ENCODE measurements at places on chromosomes 1 and 21. TPM values are rescaled to one million over a fixed set of nuclear protein-coding genes. Genes with fewer than 3 reads are reported as not detected.

DNA sequence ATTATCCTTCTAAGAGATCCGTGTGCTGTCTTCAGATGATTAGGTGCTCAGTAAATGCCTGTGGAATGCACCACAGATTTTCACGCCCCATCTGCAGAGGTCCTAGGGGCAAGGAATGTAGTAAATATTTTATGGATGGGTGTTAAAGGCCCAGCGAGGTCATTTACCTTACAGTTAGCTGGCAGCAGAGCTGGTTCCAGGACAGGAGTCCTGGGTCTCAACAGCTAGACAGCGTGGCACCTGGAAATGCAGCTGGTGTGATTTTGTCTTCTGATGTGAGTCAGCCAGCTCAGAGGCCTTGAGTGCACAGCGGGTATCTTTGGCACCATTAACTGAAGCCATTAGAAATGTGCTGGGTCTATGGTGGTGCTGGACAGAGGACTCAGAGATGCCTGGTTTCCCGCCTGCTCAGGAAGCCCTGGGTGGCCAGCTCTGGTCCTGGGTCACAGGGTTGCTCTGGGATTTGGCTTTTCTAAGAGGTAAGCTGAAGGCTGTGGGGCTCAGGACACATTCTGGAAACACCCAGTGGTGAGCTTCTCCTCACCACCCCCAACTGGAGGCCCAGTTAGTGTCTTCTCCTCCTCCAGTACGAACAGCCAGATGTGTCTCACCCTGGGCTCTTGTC, 65.5 kb downstream of the DDX20 start:
- H3K27me3 ChIP-seq, result no peaks in the 10 kb centered on the region
- no peak for DNase-seq
- no peak overlapping the region for H3K27ac ChIP-seq
- H3K36me3 ChIP-seq, result no peaks in the 10 kb centered on the region
- H3K4me3 ChIP-seq, result no peak overlapping the region

DNA sequence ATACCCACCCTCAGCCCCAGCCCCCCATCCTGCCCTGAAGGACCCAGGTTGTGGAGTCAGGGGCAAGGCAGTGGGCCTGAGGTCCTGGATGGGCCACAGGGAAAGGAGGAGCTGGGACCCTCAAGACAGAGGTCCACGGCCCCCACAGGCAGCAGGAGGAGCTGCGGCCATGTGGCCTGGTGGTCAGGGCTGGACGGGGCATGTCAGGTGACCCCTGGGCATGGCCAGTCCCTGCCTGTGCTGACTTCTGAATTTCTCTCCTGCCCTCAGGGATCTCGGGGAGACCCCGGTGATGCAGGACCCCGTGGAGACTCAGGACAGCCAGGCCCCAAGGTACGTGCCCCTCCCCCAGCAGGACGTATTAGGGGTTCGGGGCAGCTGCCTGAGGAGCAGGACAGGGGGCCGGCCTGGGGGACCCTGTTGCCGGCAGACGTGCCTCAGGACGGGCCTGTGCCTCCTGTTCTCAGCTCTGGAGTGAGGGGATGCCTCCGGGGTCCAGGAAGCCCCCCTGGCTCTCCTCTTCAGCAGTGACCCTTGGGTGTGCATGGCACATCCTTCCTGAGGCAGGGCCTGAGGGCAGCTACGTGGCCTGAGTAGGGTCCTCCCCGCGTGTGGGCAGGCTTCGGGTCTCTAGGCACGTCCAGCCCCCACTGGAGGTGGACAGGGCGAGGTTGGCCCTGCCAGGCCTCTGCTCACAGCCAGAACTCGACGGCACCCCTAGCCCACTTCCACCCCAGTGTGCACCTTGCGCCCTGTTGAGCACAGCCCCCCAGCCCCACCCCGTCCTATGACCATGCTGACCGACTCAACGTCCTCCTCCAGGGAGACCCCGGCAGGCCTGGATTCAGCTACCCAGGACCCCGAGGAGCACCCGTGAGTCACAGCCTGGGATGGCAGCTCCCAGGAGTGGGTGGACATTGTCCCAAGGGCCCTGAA, 23.6 kb downstream of the COL6A2 start:
- peaks cover 7% of the 10 kb centered on the region for H3K4me1 ChIP-seq
- no peak for DNase-seq
- peaks cover 82% of the 10 kb centered on the region for H3K36me3 ChIP-seq
- H3K27ac ChIP-seq, result peak overlapping the region; percentile 14

DNA sequence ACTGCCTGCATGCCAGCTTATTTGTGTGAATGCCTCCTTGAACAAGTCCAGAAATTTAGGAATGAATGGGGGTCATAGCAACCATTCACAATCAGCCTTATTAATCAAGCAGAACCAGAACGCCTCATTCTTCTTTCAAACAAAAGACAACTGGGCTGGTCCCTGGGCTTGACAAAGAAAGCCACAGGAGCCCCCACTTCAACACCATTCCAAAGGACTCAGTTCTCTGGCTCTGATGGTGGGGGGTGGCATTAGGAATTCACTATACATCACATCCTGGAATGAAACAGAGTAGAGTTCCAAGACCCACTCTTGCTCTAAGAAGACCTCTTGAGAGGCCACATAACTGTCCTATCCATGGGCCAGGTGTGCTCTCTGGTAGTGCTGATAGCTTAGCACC, 186.6 kb upstream of the ST6GALNAC5 start:
- no peaks in the 10 kb centered on the region for H3K36me3 ChIP-seq
- no peaks in the 10 kb centered on the region for H3K27me3 ChIP-seq
- H3K4me3 ChIP-seq, result no peak overlapping the region
- H3K27ac ChIP-seq, result no peak overlapping the region
- DNase-seq, result peak; percentile 60

INKA2 gene
- 6.1 TPM for total RNA-seq

DNA sequence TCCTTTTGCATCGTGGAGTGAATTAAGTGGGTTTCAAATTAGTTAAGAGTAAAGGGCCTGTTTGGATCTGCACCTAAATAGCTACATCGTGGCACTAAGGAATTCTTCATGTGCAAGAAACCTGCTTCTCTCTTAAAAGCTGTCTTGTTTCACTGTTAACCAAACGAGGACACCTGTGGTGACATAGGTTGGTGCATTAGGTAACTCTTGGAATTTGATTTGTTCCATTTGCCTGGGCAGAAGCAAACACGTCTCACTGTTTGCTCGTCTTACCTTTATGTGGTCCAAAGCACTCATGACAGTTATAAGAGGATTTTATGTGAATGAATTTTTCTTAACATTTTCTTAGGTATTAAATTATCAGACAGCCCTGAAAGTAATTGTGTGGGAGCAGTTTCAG, 60.9 kb downstream of the PRDM2 start:
- no peak overlapping the region for H3K4me3 ChIP-seq
- no peak overlapping the region for H3K27ac ChIP-seq
- peaks cover 98% of the 10 kb centered on the region for H3K4me1 ChIP-seq
- no peak for DNase-seq
- no peaks in the 10 kb centered on the region for H3K36me3 ChIP-seq

- no peaks in the 10 kb centered on the region for H3K27me3 ChIP-seq
- no peak overlapping the region for H3K4me3 ChIP-seq
- H3K36me3 ChIP-seq, result no peaks in the 10 kb centered on the region
- no peak overlapping the region for H3K27ac ChIP-seq
- no peak for DNase-seq
- no peaks in the 10 kb centered on the region for H3K4me1 ChIP-seq
These were observed 188.3 kb upstream of the GREM2 start for GRCh38 chr1:240800291-240800690.

GRCh38 chr1:56050911-56051310, 528.5 kb downstream of the PLPP3 start:
- no peak overlapping the region for H3K27ac ChIP-seq
- no peaks in the 10 kb centered on the region for H3K36me3 ChIP-seq
- H3K4me1 ChIP-seq, result no peaks in the 10 kb centered on the region
- H3K4me3 ChIP-seq, result no peak overlapping the region
- no peak for DNase-seq
- no peaks in the 10 kb centered on the region for H3K27me3 ChIP-seq

GRCh38 chr1:118100686-118101514, 84.1 kb downstream of the SPAG17 start:
- no peaks in the 10 kb centered on the region for H3K4me1 ChIP-seq
- H3K27me3 ChIP-seq, result no peaks in the 10 kb centered on the region
- no peaks in the 10 kb centered on the region for H3K36me3 ChIP-seq
- DNase-seq, result no peak

GRCh38 chr1:28266920-28267322, 7.6 kb downstream of the SESN2 start:
- H3K4me3 ChIP-seq, result no peak overlapping the region
- no peak overlapping the region for H3K27ac ChIP-seq
- no peaks in the 10 kb centered on the region for H3K27me3 ChIP-seq
- peaks cover 5% of the 10 kb centered on the region for H3K4me1 ChIP-seq

CRYBG2 gene
- 67.0 TPM for total RNA-seq

GRCh38 chr1:234994436-234995295, 134.0 kb downstream of the TOMM20 start:
- DNase-seq, result no peak
- peaks cover 36% of the 10 kb centered on the region for H3K4me1 ChIP-seq
- H3K4me3 ChIP-seq, result no peak overlapping the region
- H3K27me3 ChIP-seq, result no peaks in the 10 kb centered on the region
- H3K27ac ChIP-seq, result no peak overlapping the region

DNA sequence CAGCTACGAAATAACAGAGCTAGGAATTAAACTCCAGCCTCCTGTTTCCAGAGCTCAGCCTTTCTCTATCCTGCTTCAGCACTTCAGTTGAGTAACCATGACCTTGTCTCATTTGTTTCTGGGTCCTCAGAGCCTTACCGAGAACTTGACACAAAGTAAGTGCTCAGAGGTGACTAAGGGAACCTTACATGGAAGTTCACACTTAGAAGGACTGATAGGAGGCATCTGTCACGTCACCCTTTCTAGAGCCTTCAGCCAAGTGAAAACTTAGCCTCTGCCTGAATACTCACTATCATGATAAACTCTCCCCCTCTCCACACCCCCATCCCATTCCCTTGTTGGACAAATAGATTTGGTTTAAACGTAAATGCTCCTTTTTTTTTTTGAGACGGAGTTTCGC, 9.8 kb upstream of the LUZP1 start:
- H3K36me3 ChIP-seq, result no peaks in the 10 kb centered on the region
- H3K27ac ChIP-seq, result peak overlapping the region; percentile 85
- H3K4me1 ChIP-seq, result peaks cover 23% of the 10 kb centered on the region
- no peak for DNase-seq
- H3K4me3 ChIP-seq, result peak overlapping the region; percentile 58
- no peaks in the 10 kb centered on the region for H3K27me3 ChIP-seq

DNA sequence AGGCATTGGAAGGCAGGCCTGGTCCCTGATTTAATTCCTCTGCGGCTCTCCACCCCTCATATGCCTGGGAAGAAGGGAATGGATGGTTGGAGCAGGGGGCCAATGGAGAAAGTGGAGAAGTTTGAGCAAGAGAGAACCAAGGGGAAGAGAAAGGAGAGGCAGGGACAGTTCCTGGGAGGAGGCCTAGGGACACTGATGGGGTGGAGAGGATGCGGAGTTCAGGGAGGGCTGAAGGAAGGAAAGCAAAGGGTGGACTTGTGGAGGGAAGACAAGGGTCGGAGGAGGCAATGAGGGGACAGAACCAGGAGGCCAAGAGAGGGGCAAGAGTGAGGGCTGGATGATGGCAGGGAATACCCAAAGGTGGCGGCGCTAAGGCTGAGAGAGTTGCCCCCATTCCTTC, 7.1 kb downstream of the ZBTB7B start:
- H3K27me3 ChIP-seq, result no peaks in the 10 kb centered on the region
- peaks cover 6% of the 10 kb centered on the region for H3K36me3 ChIP-seq
- peaks cover 90% of the 10 kb centered on the region for H3K4me1 ChIP-seq
- no peak for DNase-seq
- peak overlapping the region; percentile 99 for H3K27ac ChIP-seq
- peak overlapping the region; percentile 29 for H3K4me3 ChIP-seq

GRCh38 chr1:70284366-70284765, 63.2 kb downstream of the SRSF11 start:
- H3K36me3 ChIP-seq, result no peaks in the 10 kb centered on the region
- H3K4me1 ChIP-seq, result peaks cover 7% of the 10 kb centered on the region
- H3K4me3 ChIP-seq, result no peak overlapping the region
- H3K27ac ChIP-seq, result no peak overlapping the region

- no peak for DNase-seq
- H3K27ac ChIP-seq, result no peak overlapping the region
- H3K4me3 ChIP-seq, result no peak overlapping the region
- H3K27me3 ChIP-seq, result no peaks in the 10 kb centered on the region
- no peaks in the 10 kb centered on the region for H3K36me3 ChIP-seq
These were observed 135.0 kb upstream of the COL6A1 start for GRCh38 chr21:45846373-45847160.

DNA sequence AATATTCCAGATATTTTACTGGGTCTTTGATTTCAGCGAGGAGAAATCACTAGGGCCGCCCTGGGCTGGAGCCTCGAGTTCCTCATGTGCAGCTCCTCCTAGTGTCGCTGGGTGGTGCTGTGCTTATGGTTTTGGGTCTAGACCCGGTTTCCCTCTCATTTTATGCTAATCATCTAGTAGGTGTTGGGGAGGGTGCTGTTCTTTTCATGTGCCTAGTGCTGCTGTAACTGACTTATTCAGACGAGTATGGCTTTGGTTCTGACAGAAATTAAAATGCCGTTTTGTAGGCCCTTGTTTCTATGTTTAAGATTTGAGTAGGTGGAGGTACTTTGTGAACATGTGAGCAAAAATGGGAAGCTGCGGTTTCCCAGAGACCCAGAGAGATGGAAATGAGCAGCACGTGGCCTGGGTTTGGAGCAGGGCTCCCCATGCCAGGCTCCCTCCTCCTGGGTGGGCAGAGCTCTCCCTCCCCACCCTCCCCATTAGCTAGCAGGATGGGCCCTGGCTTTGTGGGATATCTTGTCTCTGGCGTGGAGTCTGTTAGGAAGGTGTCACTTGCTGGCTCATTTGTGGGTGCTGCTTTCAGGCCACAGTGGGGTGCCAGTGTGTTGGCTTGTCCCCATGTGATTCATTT, 74.0 kb upstream of the GPR88 start:
- no peak overlapping the region for H3K27ac ChIP-seq
- DNase-seq, result no peak
- no peak overlapping the region for H3K4me3 ChIP-seq

- H3K27me3 ChIP-seq, result no peaks in the 10 kb centered on the region
- H3K4me1 ChIP-seq, result no peaks in the 10 kb centered on the region
- no peaks in the 10 kb centered on the region for H3K36me3 ChIP-seq
- H3K4me3 ChIP-seq, result no peak overlapping the region
- DNase-seq, result no peak
- no peak overlapping the region for H3K27ac ChIP-seq
These were observed 91.7 kb upstream of the HIVEP3 start for GRCh38 chr1:42010381-42010780.

- no peak overlapping the region for H3K27ac ChIP-seq
- H3K27me3 ChIP-seq, result no peaks in the 10 kb centered on the region
- DNase-seq, result no peak
- H3K4me1 ChIP-seq, result peaks cover 19% of the 10 kb centered on the region
- no peak overlapping the region for H3K4me3 ChIP-seq
These were observed 3.0 kb upstream of the CD34 start for GRCh38 chr1:207913951-207914350.

- H3K4me1 ChIP-seq, result peaks cover 17% of the 10 kb centered on the region
- no peak for DNase-seq
- no peaks in the 10 kb centered on the region for H3K27me3 ChIP-seq
- H3K4me3 ChIP-seq, result no peak overlapping the region
- no peaks in the 10 kb centered on the region for H3K36me3 ChIP-seq
- H3K27ac ChIP-seq, result no peak overlapping the region
These were observed 6.5 kb downstream of the KCNN3 start for GRCh38 chr1:154863315-154864174.

APP gene
- 315 TPM for total RNA-seq

EPHA8 gene
- not detected for total RNA-seq
